ENCODE measurements at places on chromosomes 4 and X.

DNA sequence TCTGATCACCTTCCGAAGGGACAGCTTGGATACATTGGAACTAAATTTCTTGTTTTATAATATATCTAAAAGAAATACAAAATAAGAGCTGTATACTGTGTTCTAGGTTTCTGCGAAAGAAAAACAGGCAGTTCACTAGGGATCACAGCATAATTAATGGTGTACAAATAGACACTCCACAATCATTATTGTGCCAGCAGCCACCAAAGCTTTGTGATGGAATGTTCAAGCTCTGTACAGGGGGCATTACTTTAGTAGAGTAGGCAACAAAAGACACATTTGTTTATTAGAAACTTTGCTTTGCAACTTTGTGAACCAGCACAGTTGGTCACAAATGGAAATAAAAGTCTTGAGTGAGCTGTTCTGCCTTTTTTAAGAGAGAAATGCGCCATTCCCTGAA lies 49.3 kb downstream of the SGMS2 start:
- DNase-seq, result no peak

GRCh38 chr4:31156221-31156620 lies 436.1 kb downstream of the PCDH7 start:
- DNase-seq, result no peak

- DNase-seq, result no peak
These were observed 12.2 kb downstream of the SPOCK3 start for GRCh38 chr4:167222099-167222498.

GRCh38 chr4:155032521-155033229 lies 175.8 kb upstream of the NPY2R start:
- DNase-seq, result no peak

GRCh38 chrX:47047989-47048388 lies 30.3 kb upstream of the RGN start:
- no peak for DNase-seq

- no peak for DNase-seq
These were observed 77.0 kb downstream of the GPC3 start for GRCh38 chrX:133908223-133908955.

- DNase-seq, result no peak
These were observed 23.6 kb downstream of the NOP14 start for GRCh38 chr4:2939383-2940243.

GRCh38 chr4:10727140-10727880 lies 42.7 kb upstream of the CLNK start:
- no peak for DNase-seq

- no peak for DNase-seq
These were observed 264.0 kb upstream of the CT83 start for GRCh38 chrX:116726806-116727205.

GRCh38 chr4:185165605-185166063 lies 22.6 kb downstream of the SLC25A4 start:
- no peak for DNase-seq

GRCh38 chrX:120522820-120523219 lies 37.9 kb downstream of the CUL4B start:
- no peak for DNase-seq

DNA sequence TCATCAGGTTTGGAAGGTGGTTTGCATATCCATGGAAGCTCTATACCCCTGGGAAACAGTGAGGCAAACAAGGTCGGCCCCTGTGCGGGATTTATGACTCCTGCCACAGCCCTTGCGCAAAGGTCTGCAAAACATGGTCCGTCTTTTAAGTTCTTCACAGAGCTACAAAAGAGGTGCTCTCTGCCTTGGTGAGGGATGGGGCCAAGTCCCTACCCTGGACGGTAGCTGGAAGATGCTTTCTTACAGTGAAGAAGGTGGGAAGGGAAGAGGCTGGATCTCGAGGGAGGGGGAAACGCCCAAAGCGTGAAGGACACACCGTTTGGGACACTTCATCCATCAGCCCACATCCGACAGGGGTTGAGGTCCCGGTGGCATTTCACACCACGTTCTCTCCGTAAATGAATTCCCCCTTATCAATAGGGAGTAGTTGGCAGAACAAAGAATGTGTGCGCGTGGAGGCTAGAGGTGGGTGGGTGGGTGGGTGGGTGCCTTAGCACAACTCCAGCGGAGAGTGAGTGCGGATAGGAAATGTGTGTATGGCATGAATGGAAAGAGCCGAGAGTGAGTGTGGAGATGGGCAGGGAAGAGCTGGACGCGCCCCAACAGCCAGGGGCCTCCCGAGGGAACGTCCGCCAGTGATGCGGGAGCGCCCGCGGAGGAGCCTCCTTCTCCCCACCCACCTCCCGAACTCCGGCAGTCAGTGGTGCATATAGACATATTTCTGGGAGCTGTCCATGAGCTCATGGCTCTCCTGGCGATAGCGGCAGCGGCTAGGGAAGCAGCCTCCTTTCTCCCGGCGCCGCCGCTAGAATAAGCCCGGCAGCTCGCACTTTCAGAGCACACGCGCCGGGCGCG lies 68.3 kb downstream of the LARP7 start:
- no peak for DNase-seq

GRCh38 chr4:57043347-57044251 lies 64.9 kb downstream of the POLR2B start:
- DNase-seq, result no peak

GRCh38 chr4:68360231-68360968 lies 10.5 kb upstream of the YTHDC1 start:
- no peak for DNase-seq
